ENCODE measurements at places on chromosomes 2 and 18.

GRCh38 chr2:124315221-124315880, 290.3 kb downstream of the CNTNAP5 start:
- no peak for DNase-seq

GRCh38 chr18:79868168-79868784, 70.5 kb downstream of the KCNG2 start:
- DNase-seq: no peak

- no peak for DNase-seq
Observed at GRCh38 chr2:101901241-101901640, 90.5 kb upstream of the IL1R2 start.

- no peak for DNase-seq
Observed at GRCh38 chr2:10382354-10383061, 65.6 kb downstream of the ODC1 start.

GRCh38 chr18:79402209-79402576, 6.5 kb downstream of the NFATC1 start:
- no peak for DNase-seq

- no peak for DNase-seq
Observed at GRCh38 chr2:147888680-147889079, 43.9 kb downstream of the ACVR2A start.

DNA sequence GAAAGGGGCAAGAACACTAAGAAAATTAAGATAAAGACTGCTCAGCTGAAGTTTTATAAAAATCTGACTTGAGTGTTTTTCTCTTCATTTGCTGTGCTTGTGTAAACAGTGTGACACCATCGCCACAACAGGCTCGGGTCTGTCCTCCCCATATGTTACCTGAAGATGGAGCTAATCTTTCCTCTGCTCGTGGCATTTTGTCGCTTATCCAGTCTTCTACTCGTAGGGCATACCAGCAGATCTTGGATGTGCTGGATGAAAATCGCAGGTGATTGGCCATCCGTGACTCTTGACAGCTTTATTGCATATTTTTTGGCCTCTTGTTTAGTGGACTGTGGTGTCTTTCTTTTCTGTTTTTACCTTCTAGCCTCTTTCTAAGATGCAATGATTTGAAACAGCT, 22.1 kb downstream of the MFF start:
- DNase-seq: no peak

- no peak for DNase-seq
Observed at GRCh38 chr2:21676676-21677075, 552.9 kb downstream of the TDRD15 start.

DNA sequence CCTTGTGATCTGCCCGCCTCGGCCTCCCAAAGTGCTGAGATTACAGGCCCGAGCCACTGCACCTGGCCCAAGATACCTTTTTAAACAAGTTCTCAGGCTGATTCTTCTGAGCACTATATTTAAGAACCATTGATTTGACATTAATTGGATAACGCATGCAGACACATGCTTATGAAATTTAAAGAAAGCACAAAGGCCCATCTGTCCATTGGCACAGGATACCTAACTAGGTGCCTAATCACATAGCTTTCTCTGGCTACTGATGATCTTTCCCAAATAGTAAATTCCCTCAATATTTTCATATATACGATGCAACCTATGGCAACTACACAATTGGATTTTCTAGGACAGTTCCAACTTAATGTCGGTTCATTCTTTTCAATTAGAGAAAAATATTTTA, 62.5 kb upstream of the STAM2 start:
- no peak for DNase-seq

GRCh38 chr2:231568098-231568784, 24.4 kb upstream of the TEX44 start:
- no peak for DNase-seq

- no peak for DNase-seq
Observed at GRCh38 chr2:17816396-17817245, at the start of gene MSGN1. MSGN1 (plus strand) TSS chr2:17816460; CDS start chr2:17816519, 59 bp downstream.

- no peak for DNase-seq
Observed at GRCh38 chr18:29928081-29928480, 1114.5 kb downstream of the DSC3 start.

DNA sequence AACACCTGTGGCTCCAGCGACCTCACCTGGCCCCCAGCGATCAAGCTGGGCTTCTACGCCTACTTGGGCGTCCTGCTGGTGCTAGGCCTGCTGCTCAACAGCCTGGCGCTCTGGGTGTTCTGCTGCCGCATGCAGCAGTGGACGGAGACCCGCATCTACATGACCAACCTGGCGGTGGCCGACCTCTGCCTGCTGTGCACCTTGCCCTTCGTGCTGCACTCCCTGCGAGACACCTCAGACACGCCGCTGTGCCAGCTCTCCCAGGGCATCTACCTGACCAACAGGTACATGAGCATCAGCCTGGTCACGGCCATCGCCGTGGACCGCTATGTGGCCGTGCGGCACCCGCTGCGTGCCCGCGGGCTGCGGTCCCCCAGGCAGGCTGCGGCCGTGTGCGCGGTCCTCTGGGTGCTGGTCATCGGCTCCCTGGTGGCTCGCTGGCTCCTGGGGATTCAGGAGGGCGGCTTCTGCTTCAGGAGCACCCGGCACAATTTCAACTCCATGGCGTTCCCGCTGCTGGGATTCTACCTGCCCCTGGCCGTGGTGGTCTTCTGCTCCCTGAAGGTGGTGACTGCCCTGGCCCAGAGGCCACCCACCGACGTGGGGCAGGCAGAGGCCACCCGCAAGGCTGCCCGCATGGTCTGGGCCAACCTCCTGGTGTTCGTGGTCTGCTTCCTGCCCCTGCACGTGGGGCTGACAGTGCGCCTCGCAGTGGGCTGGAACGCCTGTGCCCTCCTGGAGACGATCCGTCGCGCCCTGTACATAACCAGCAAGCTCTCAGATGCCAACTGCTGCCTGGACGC, 4.9 kb downstream of the GPR35 start:
- DNase-seq: no peak
